ENCODE measurements at places on chromosomes 11 and 22. TPM values are rescaled to one million over a fixed set of nuclear protein-coding genes. Genes with fewer than 3 reads are reported as not detected.

- DNase-seq, result no peak
These were observed 26.9 kb downstream of the CBX7 start for GRCh38 chr22:39125622-39126021.

GRCh38 chr11:129191649-129192048, 476 bp downstream of the ARHGAP32 start:
- DNase-seq, result peak; percentile 28

DNA sequence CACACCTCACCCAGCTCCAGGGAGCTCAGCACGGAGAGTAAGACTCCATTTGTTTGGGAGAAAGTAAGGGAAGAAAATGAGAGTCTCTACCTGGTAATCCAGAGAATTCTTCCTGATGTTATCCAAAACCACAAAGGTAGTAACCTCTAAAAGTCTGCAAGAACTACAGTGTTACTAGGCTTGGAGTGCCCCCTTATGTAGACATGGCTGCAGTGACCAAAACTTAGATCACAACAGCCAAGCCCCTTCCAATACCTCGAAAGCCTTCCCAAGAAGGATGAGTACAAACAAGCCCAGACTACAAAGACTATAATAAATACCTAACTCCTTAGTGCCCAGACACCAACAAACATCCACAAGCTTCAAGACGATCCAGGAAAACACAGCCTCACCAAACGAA, 4.9 kb downstream of the UBE2L6 start:
- DNase-seq, result no peak

DNA sequence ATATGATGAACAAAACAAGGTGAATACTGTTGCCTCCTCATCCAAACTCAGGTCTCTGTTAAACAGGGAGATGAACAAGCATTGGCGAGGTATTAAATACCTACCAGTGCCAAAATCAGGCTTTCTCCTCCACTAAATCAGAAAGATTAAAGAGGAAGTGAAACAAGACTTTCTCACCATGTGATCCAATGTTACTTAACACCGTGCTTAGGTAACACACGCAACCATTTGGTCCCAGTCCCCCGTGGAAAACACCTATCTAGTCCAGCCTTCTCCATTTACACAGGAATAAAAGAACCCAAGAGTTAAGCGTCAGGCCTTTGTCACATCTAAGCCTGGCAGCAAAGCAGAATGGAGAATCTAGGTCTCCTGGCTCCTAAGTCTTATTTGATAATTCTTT, 34.5 kb downstream of the TENM4 start:
- no peak for DNase-seq

- DNase-seq, result no peak
These were observed 35.2 kb upstream of the FIBIN start for GRCh38 chr11:26958702-26959049.

- no peak for DNase-seq
These were observed 17.9 kb downstream of the C1QTNF6 start for GRCh38 chr22:37169947-37170688.

DNA sequence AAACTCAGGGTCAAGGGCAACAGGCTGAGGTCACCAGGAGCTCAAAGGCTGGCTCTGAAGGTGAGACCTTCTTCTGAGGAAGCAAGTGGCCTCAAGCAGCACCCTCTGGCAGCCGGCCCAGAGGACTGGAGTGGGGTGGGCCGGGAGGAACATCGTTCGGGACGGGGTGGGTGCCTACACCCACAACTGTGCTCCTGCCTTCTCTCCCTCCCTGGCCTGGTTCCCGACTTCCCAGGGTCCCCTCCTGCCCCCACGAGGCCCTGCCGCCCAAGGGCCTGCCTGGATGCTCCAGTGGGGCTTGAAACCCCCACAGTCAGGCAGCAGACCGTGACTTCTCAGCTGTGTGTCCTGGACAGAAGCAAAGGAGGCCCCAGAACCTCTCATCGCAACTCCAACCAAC, 195.7 kb downstream of the IGLL1 start:
- DNase-seq, result no peak

GRCh38 chr11:134063124-134063495, 5.8 kb upstream of the JAM3 start:
- DNase-seq, result no peak

The CHADL gene
- polyA plus RNA-seq, result 2.2 TPM

The GDPD4 gene
- polyA plus RNA-seq, result 0.59 TPM

The CCDC73 gene
- 0.18 TPM for polyA plus RNA-seq

Measured in right lung (tissue), 10 donors.